SJSA1 (cell line): ENCODE measurements at places on chromosomes 1 and 21. TPM values are rescaled to one million over a fixed set of nuclear protein-coding genes. Genes with fewer than 3 reads are reported as not detected.

Gene NADK
- 50.4 and 62.1 TPM in 2 replicates for total RNA-seq

Gene CASZ1
- under 0.01 and 0.58 TPM in 2 replicates for total RNA-seq

Gene AK2
- total RNA-seq = 230 and 391 TPM in 2 replicates

Gene CA6
- total RNA-seq = not detected in 2 replicates

Gene TRIM45
- 1.6 and 2.3 TPM in 2 replicates for total RNA-seq

Gene JAM2
- not detected in 2 replicates for total RNA-seq

Gene ITGB2
- 116 and 120 TPM in 2 replicates for total RNA-seq

DNA sequence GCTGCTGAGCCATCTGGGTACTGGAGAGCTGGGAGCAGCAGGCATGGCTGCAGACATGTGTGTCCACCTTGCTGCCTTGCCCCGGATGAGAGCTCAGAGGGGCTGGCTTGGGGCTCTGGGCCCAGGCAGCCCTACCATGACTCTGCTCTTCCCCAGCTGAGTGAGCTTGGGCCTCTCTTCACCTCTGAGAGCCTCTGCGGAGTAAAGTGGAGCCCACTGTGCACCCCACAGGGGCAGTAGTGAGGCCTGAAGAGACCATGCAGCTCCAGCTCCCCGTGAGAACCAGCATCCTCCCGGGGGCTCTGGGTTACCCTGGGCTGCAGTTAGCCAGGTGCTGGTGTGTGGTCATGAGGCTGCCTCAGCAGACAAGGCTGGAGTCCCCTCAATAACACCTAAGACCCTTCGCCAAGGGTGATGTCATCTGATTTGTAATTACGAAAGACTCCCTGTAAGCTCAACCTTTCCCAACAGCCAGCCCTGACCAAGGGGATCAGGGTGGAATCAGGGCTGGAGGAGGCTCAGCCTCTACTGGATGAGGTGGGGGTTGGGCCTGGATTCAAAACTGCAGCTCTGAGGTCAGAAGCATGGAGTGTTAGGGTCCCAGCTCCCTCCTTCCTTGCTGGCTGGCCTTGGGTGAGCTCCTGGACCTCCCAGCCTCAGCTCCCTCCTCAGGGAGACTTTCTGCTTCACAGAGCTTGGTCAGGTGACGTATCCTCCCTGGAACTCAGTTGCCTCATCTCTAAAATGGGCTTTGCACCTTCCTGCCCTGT lies 308.0 kb downstream of the MATN1 start:
- no peak for DNase-seq
- H3K27ac ChIP-seq = no peak overlapping the region
- no peak overlapping the region for H3K4me3 ChIP-seq
- no peaks in the 10 kb centered on the region for H3K4me1 ChIP-seq
- no peaks in the 10 kb centered on the region for H3K36me3 ChIP-seq

DNA sequence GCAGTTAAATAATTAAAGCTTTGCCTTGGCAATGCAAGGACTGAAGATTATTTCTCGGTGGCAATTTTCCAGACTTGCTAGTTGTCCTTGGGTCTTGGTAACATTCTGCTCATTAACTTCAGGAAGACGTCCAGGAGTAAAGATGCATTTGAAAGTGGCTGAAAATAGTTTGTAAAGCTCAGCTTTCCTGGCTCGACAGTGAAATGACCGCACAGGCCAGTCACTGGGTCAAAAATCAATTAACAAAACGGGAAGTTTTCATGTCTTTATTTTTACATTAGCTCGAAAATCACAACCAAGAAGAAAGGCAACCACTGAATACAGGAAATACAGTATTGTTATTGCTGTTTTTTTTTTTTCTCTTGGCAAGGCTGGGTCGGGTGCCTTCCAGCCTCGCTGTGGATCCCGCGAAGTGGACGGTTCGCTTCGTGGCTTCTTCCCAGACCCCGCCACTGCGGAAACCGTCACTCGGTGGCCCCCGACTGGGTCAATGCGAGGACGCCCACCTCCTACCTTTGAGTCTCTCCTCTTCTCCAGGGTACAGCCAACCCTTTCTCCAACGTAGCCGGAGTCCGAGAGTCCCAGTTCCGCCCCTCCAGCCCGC lies 479 bp upstream of the SNX7 start:
- peak overlapping the region; percentile 32; the same call in 1 of the 2 replicates for H3K27ac ChIP-seq
- peaks cover 4% of the 10 kb centered on the region; the same call in 1 of the 2 replicates for H3K36me3 ChIP-seq
- H3K4me1 ChIP-seq = peaks cover 9% of the 10 kb centered on the region; the same call in 1 of the 2 replicates
- no peaks in the 10 kb centered on the region for H3K27me3 ChIP-seq
- no peak for DNase-seq

DNA sequence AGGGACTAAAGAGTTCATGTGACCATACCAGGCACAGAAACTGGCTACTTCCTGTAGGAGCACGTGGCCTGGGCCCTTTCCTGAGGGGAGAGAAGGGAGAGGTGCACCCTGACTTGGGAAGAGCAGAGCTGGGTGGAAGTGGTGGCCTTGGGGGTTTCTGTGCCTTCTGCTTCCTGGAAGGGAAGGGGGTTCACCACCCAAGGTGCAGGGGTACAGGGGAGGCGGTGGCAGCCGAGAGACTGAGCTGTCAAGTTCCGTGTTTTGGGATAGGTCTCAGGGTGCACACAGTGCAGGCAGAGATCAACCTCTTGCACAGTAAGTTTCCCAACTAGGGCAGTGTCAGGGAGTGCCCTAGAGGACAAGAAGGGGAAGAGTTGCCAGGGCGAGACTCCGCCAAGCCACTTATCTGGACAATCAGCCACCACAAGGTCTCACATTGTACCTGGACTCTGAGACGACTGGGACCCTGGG lies 10.1 kb downstream of the HECTD3 start:
- H3K27me3 ChIP-seq = no peaks in the 10 kb centered on the region
- peaks cover 42% of the 10 kb centered on the region for H3K36me3 ChIP-seq
- DNase-seq = no peak
- no peak overlapping the region for H3K27ac ChIP-seq
- no peak overlapping the region for H3K4me3 ChIP-seq

DNA sequence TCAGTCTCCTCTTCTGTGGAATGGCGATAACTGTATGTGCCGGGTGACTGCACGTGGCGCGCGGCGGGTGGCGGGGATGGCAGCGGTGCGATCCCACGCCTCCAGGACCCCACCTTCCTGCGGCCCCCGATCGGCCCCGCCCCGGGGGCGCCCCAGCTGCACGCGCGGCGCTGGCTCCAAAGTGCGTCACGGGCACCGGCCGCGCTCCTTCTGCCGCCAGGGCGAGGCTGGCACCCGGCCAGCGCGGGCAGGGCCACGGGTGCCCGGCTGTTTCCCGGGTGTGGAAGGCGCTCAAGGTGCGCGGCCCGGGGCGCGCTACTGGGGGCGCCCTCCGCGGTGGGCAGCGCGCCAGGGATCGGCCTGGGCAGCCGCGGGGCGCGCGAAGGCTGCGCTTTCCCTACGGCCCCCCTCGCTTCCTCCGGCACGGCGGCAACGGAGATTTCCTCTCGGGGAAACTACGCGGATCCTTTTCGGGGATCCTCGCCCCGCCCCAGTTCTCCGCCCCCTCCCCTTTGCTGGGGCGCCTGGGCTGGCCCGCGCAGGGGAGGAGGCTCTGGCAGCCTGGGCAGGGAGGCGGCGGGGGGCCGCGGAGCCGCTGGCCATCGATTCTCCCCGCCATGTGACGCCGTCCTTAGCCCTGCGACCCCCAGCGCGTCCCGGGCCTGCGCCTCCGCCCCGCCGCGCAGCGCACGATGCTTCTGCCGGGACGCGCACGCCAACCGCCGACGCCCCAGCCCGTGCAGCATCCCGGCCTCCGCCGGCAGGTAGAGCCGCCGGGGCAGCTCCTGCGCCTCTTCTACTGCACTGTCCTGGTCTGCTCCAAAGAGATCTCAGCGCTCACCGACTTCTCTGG lies at the start of gene EVA1C:
EVA1C (plus strand) TSS at position 545 of the 853 bp plus-strand sequence; CDS start at position 693, 148 bp downstream.
- H3K36me3 ChIP-seq = peaks cover 5% of the 10 kb centered on the region
- peak within 1 kb of the TSS; percentile 68 for H3K27ac ChIP-seq
- peak; percentile 62 for DNase-seq
- H3K27me3 ChIP-seq = no peaks in the 10 kb centered on the region

DNA sequence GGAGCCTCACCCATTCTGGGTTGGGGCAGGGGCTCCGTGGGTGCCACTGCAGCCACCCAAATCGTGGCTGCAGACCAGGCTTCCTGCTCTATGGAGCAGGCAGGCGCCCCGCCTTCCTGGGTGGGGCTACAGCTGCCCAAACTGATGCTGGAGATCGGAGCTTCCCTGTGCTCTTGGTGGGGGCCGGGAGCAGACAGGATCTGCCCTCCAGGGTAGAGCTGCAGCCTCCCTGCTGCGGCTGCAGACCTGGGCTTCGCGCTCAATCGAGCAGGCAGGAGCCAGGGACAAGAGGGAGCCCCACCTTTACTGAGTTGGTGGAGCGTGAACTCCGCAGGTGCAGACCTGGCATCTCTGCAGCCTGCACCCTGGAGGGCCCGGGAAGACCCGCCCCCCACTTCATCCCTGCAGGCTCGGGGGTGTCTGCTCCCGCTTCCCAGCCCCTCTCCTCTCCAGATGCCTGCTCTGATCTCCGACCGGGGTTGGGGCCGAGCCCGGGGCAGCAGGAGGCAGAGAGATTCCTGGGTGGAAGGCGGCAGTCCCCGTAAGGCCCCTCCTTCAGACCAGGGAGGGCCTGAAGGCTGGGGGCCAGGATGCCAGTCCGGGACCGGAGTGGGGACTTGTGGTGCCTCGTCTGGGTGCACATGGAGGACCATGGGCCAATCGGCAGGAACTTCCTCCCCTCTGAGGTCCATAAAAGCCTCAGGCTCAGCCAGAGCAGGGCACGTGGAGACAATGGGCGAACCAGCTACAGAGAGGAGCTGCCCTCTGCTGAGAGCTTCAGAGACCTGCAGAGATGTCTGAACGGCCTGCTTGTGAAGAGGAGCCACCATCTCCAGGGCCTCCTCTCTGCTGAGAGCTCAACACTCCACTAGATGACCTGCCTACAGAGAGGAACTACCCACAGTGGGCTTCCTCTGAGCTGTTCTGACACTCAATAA lies 359.3 kb downstream of the SMYD3 start:
- H3K4me1 ChIP-seq = peaks cover 2% of the 10 kb centered on the region
- H3K4me3 ChIP-seq = no peak overlapping the region
- no peaks in the 10 kb centered on the region for H3K27me3 ChIP-seq
- DNase-seq = no peak
- H3K36me3 ChIP-seq = no peaks in the 10 kb centered on the region

- peaks cover 9% of the 10 kb centered on the region for H3K4me1 ChIP-seq
- peaks cover 45% of the 10 kb centered on the region for H3K36me3 ChIP-seq
- no peaks in the 10 kb centered on the region for H3K27me3 ChIP-seq
- H3K27ac ChIP-seq = no peak overlapping the region
Measured at GRCh38 chr21:45286671-45287437, 841 bp downstream of the POFUT2 start.

GRCh38 chr1:77279929-77280328 lies 1.9 kb upstream of the AK5 start:
- H3K27ac ChIP-seq = no peak overlapping the region
- peaks cover 33% of the 10 kb centered on the region for H3K27me3 ChIP-seq
- H3K4me1 ChIP-seq = peaks cover 14% of the 10 kb centered on the region
- H3K4me3 ChIP-seq = no peak overlapping the region
- H3K36me3 ChIP-seq = no peaks in the 10 kb centered on the region

DNA sequence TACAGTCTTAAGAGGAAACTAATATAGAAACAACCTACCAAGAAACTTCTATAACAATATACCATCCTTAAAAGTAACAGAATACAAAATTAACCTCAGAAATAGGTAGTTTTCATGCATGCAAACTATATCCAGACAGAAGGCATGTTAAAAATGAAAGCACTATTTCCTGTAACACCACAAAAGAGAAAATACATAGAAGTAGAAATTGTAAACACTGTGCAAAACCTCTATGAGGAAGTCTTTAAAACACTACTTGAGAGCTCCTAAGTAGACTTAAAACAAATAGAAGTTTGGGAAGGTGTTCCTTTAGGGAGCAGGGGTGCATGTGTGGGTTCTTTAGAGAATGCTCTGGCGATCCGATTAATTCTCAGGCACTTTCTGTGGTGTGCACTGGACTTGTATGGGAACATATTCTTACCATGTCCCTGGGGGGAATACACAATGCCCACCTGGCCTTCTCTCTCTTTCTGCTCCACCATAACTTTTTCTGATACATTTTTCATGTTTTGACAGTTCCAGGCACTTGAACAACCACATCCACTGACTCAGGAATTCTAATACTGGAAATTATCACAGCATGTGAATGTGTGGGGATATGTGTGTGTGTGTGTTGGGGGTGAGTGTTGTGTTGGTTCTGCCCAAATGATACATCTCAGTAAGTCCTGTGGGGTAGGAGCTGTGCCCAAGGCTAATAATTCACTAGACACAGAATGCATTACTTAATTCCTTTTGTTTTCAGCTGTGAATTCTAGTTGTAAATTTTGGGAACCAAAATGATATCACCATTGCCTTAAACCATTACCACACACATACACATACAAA lies 866.3 kb upstream of the B3GALT2 start:
- no peaks in the 10 kb centered on the region for H3K4me1 ChIP-seq
- H3K4me3 ChIP-seq = no peak overlapping the region
- no peaks in the 10 kb centered on the region for H3K36me3 ChIP-seq
- no peaks in the 10 kb centered on the region for H3K27me3 ChIP-seq
- no peak overlapping the region for H3K27ac ChIP-seq
- no peak for DNase-seq

- H3K27me3 ChIP-seq = peaks cover 20% of the 10 kb centered on the region; the same call in 1 of the 2 replicates
- H3K27ac ChIP-seq = no peak overlapping the region
- no peaks in the 10 kb centered on the region for H3K4me1 ChIP-seq
- H3K4me3 ChIP-seq = no peak overlapping the region
- no peaks in the 10 kb centered on the region for H3K36me3 ChIP-seq
Measured at GRCh38 chr1:155297384-155297783, 3.9 kb downstream of the PKLR start.

- H3K36me3 ChIP-seq = no peaks in the 10 kb centered on the region
- no peaks in the 10 kb centered on the region for H3K27me3 ChIP-seq
- H3K27ac ChIP-seq = no peak overlapping the region
- H3K4me1 ChIP-seq = peaks cover 42% of the 10 kb centered on the region
- H3K4me3 ChIP-seq = no peak overlapping the region
Measured at GRCh38 chr1:19866758-19867157, 15.4 kb upstream of the OTUD3 start.

DNA sequence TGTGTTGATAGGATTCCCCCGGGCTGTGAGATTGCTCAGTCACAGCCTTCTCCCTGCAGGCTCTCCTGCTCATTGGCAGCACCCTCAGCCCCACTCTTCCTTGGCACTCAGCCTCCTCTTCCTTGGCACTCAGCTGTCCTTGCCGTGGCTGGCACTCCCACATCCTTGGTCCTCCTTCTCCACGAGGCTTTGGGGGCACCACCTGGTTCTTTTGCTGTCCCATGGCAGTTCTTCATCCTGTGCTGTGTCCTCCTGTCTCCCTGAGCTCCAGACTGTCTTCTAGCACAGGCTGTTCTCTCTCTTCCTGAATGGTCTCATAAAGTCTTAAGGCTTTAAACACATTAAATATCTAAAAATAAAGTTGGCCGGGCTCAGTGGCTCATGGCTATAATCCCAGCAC lies 27.0 kb downstream of the PKNOX1 start:
- DNase-seq = no peak
- peaks cover 14% of the 10 kb centered on the region for H3K4me1 ChIP-seq
- H3K27ac ChIP-seq = no peak overlapping the region
- peaks cover 18% of the 10 kb centered on the region for H3K36me3 ChIP-seq

- H3K4me1 ChIP-seq = peaks cover 58% of the 10 kb centered on the region
- H3K4me3 ChIP-seq = no peak overlapping the region
- no peaks in the 10 kb centered on the region for H3K36me3 ChIP-seq
- H3K27ac ChIP-seq = no peak overlapping the region
- H3K27me3 ChIP-seq = no peaks in the 10 kb centered on the region
Measured at GRCh38 chr1:243921111-243921510, 71.1 kb upstream of the AKT3 start.

GRCh38 chr21:25405984-25406383 lies 201.3 kb downstream of the MRPL39 start:
- no peak overlapping the region for H3K4me3 ChIP-seq
- no peak overlapping the region for H3K27ac ChIP-seq
- H3K27me3 ChIP-seq = 0 out of 2 replicates have a peak, but pooled peaks cover 3% of the 10 kb centered on the region
- H3K36me3 ChIP-seq = no peaks in the 10 kb centered on the region
- no peaks in the 10 kb centered on the region for H3K4me1 ChIP-seq
- no peak for DNase-seq

GRCh38 chr1:47622776-47623556 lies 185.1 kb downstream of the FOXD2 start:
- H3K4me1 ChIP-seq = no peaks in the 10 kb centered on the region
- no peaks in the 10 kb centered on the region for H3K27me3 ChIP-seq
- no peak for DNase-seq
